Activated CD4-positive, alpha-beta T cell treated with anti-CD3 and anti-CD28 coated beads, Interleukin-2, amount 50 U/mL, for 4 hours (primary cell): ENCODE measurements at places on chromosomes 4 and X.

DNA sequence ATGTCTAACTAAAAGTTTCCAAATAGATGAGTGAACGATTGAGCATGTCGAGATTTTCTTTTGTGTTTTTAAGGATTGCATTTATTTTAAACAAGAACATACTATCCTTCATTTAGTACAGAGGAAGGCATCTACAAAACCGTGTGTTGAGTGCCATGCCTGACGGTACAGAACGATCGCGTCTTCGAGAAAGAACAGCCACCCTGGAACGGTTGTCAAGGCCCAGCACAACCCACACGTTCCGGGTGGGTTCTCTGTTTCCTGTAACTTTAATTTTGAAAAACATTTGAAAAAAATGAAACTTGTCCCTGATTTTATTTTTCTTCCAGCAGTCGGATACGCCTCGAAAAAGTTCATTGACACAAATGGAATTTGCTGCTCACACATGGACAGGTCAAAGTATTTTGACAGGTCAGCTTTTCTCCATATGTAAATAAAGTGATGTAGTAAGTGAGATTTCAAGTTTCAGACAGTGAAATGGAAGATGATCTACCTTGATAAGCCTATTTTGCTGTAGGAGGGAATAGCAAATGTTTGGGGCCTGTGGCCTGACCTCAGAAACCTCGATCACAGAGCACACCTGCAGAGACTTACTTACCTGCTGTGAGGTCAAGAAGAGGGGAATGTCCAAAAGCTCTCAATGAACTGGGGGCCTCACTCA lies 24.4 kb upstream of the CYP4V2 start:
- DNase-seq, result no peak

DNA sequence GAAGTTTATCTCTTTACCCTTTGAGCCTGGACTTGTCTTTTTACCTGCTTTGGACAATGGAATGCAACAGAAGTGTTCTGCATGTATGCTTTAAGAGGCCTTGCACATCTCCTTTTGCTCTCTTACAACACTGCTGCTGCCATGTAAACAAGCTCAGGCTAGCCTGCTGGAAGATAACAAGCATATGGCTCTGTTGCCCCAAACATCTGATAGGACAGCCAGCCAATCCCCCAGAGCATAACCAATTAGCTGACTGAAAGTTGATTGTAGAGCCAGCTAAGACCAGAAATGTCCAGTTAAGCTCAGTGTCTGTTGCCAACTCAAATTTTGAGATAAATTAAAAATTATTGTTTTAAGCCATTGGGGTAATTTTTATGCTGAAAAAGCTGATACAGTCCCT lies 510.6 kb upstream of the CNKSR2 start:
- DNase-seq, result no peak

DNA sequence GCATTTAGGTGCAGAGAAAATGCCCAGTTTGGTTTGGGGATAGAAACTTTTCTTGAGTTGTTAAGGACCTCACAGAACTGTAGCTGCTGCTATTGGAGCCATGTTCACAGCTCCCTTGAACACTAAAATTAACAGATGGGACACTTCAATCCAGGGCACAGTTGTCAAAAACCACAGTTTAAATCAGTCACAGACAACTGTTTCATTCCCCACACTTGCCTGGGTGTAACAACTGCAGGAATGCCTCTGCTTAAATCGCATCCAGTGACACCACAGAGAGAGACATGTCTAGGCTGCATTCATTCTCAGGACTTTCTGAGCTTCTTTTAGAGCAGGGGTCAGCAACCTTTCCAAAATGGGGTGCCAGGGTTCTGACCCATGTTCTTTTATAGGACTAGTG lies 12.7 kb upstream of the CAPN6 start:
- DNase-seq, result no peak

GRCh38 chr4:139419388-139419914 lies 34.5 kb upstream of the RAB33B start:
- no peak for DNase-seq

GRCh38 chr4:69735119-69735518 lies 25.3 kb downstream of the SULT1B1 start:
- DNase-seq, result no peak

GRCh38 chr4:26021417-26022345 lies 107.7 kb downstream of the SMIM20 start:
- DNase-seq, result no peak

DNA sequence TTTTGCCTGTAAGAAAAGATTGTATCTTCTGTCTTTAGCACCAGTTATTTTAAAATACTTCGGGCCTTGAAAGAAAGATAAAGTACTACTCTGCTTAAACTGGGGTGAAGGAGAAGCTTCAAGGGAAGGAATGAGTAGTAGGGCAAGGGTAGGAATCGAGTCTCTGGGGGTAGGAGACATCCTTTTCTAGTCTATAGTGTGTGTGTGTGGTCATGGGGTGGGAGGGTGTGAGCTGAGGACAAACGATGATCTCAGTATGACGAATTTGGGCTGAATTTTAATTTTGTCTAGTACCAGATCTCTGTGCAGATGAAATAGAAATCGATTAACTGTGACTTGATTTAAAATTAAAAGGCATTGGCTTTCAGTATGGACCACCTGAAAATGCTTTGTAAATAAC lies 3.3 kb upstream of the MYOZ2 start:
- DNase-seq, result no peak

GRCh38 chrX:135522132-135522530 lies 1.7 kb downstream of the INTS6L start:
- no peak for DNase-seq

DNA sequence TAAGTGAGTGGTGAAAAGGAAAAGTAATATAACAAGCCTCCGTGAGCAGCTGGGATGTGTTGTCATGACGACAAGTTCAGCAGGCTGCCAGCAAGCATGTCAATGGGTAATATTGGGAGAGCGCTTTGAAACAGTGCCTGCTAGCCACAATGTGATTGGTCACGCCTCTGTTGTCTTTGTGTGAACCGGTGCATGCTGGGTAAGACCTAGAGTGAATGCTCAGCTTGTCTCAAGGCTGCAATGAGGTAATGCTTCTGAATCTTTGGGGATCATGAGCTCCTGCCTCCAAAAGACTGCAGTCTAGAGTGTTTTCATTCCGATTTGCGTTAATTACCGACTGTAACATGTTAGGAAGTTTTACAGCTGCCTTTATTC lies 54.9 kb downstream of the STOX2 start:
- no peak for DNase-seq

GRCh38 chrX:139508099-139508498 lies 22.4 kb upstream of the F9 start:
- no peak for DNase-seq

- DNase-seq, result no peak
Measured at GRCh38 chr4:54101190-54102041, 1.5 kb downstream of the GSX2 start.

GRCh38 chr4:101621120-101621519 lies 169.4 kb upstream of the BANK1 start:
- no peak for DNase-seq

DNA sequence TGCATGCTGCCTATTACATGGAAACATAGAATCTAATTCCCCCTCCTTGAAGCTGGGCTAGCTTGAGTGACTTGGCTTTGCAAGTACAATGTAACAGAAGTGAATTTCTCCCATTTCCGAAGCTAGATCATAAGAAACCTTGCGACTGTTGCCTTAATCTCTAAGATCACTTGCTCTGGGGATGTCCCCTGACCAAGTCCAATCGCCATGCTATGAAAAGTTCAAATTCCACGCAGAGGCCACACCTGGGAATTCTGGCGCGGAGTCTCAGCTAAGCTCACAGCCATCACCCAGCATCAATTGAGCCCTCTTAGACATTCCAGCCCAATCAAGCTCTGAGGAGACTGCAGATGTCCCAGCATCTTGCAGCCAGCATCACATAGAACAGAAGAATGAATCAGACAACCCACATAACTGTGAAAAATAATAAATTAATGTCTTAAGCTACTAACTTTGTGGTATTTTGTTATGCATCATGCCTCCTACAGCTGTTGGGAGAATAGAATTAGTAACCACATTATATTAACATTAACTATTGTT lies 27.0 kb downstream of the GPM6A start:
- no peak for DNase-seq

DNA sequence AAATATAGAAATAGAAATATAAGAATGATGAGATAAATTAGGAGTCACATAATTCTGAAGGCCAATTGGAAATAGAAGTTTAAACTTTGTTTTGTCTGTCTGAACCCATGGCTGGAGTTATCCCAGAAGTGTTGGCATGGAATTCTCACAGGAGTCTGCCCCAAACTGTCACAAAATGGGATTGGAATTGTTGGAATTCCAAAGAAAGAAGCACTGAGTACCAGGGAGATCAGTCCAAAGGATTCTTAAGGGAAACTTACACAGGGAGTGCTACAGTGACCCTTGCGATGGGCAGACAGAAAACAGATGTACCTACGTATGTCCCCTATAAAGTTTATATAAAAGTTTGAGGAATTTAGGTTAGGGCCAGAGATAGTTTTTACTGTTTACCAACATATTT lies 1607.7 kb downstream of the ARAP2 start:
- DNase-seq, result no peak

DNA sequence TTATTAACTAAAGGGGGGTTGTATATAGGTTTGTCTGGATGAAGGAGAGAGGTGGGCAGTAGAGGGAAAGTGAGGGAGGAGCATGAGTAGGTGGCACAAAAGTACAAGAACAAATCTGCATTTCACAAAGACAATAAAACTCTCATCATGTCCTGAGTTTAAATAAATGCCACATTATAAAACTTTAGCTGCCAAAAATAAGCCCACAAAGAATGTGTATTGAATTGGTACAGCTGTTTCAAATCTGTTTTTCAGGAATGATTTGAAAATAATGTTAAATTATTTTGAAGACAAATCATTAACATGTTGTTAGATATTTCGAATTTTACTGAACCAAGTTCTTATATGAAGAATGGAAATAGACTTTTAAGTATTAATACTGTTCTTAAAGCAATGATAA lies 5.8 kb downstream of the CNKSR2 start:
- no peak for DNase-seq

- DNase-seq, result peak; percentile 66
Measured at GRCh38 chr4:6688879-6689505, 4.7 kb upstream of the S100P start.

- DNase-seq, result no peak
Measured at GRCh38 chr4:127783026-127783769, 1.1 kb downstream of the HSPA4L start.

GRCh38 chrX:71990518-71990917 lies 79.9 kb downstream of the NHSL2 start:
- DNase-seq, result no peak

GRCh38 chr4:113383111-113383785 lies 333.8 kb downstream of the ANK2 start:
- no peak for DNase-seq

DNA sequence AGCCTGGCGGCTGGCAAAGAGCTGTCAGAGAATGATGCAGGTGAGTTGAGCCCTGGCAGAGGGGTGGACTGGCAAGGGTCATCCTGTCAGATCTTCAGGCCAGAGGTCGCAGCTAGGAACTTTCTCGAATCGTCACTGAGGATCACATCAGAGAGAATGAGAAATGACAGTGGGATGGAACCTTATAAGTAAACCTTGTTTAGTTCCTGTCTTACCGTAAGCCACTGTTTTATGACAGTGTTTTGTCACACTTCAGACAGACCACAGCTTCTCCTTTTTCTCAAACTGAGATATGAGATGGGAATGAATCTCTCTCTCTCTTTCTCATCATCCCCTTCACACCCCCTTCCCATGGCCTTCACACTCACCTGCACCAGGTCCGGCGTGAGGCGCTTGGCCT lies 9.3 kb downstream of the DIPK2B start:
- no peak for DNase-seq

- DNase-seq, result no peak
Measured at GRCh38 chr4:101987623-101988243, 197.2 kb downstream of the BANK1 start.

GRCh38 chr4:27463816-27464215 lies 603.2 kb downstream of the STIM2 start:
- no peak for DNase-seq

GRCh38 chrX:130025256-130025655 lies 42.8 kb downstream of the BCORL1 start:
- DNase-seq, result no peak

DNA sequence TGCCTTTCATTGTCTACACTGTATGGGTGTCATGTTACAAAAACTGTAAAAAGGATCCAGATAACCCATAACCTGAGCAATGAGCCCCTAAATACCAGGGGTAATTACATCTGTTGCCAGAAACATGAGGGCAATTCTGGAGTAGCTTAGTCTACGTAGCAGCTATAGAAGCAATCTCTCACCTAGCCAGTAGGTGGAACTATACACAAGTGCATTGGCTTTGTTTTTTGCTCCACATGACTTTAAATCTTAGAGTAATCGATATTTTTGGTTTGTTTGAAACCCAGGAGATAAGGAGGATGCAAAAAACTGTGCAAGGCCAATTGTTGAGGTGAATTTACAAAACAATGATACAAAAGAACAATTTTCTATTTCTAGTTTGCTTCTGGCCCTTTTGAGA lies 57.5 kb downstream of the GPR82 start:
- DNase-seq, result no peak

GRCh38 chr4:145895056-145895455 lies 43.6 kb downstream of the ZNF827 start:
- no peak for DNase-seq

DNA sequence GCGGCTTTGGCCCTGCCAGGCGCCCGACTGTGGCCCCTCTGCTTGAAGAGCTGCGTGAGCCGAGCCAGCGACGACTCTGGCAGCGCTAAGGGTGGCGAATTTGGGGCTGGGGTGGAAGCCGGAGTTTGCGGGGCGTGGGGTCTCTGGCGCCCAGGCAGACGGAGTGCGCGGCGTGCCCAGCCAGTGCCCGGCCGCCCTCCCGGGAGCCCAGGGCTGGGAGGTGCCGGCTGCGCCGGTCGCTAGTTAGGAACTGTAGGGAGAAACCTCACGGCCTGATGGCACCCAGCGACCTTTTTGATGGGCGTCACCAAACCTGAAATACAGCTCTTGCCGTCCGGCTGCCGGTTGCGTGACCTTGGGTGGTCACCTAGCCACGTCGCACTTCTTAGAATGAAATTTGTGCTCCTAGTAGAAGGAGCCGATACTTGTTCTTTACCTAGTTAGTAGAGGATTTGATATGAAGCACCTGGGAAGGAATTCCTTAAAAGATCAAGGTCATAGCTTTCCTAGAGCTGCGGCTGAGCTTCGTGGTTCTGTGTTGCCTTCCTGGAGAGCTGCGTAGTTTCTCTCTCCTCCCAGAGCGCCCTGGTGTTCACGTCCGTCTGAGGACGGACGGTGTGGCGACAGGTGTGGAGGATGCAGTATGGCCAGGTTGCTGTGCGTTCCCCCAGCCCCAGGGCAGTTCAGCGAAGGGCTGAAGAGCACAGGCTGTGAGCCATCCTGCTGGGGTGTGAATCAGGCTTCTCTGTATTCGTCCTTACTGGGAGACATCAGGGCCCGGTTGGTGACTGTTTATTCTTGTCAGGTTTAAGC lies 680 bp downstream of the MAEA start:
- DNase-seq, result no peak

GRCh38 chr4:70437197-70437596 lies 34.8 kb upstream of the MUC7 start:
- DNase-seq, result no peak

DNA sequence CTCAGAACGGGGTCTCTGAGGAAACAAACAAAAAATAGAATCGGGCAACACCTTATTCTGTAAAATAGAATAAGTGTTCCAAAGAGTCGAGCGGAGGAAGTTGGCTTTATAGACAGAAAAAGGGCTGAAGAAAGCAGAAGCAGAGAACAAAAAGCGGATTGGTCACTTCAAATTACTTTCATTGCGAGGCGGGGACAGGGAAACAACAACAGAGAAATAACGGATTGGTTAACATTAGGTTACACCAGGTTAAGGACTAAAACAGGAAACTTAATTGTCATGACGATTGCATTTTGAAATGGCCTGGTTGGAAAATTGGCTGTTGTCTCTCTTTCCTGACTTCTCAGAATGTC lies 433 bp upstream of the COQ2 start:
- DNase-seq, result no peak
